ENCODE measurements at places on chromosomes 2 and 18. TPM values are rescaled to one million over a fixed set of nuclear protein-coding genes. Genes with fewer than 3 reads are reported as not detected.
A peak's percentile ranks its signal among the peaks of the same experiment; 100 is the strongest.

RNF152 gene
- not detected for total RNA-seq

FOXD4L1 gene
- total RNA-seq: 0.80 TPM

TCF7L1 gene
- not detected for total RNA-seq

PRKAG3 gene
- not detected for total RNA-seq

SGO2 gene
- 55.3 TPM for total RNA-seq

NOL4 gene
- total RNA-seq: 0.27 TPM

CTAGE1 gene
- total RNA-seq: not detected

GRCh38 chr2:195563857-195564512 lies 93.0 kb upstream of the SLC39A10 start:
- DNase-seq: no peak

GRCh38 chr18:44568986-44569385 lies 111.7 kb upstream of the SETBP1 start:
- no peak for DNase-seq

GRCh38 chr18:3328532-3328931 lies 66.6 kb downstream of the MYL12B start:
- DNase-seq: no peak

DNA sequence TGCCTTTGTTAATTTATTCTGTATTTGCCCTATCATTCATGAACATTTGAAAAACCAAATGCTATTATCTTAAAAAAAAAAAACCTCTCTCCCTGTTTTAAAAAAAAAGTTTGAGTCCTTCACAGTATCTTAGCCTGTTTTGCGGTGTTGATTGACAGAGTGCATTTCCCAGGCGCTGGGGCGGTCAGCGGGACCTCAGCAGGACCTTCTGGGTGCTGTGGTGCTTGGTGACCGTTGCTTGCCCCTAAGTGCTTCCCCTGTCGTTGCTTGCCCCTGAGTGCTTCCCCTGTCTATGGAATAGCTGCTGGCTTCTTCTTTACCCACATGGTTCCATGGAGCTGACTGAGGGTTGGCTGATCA lies 12.1 kb downstream of the ATP6V1C2 start:
- no peak for DNase-seq

- DNase-seq: peak; percentile 43
Measured at GRCh38 chr2:126657148-126657635, 1.2 kb downstream of the GYPC start.

- peak; percentile 14 for DNase-seq
Measured at GRCh38 chr18:5103286-5103685, 93.8 kb downstream of the AKAIN1 start.

DNA sequence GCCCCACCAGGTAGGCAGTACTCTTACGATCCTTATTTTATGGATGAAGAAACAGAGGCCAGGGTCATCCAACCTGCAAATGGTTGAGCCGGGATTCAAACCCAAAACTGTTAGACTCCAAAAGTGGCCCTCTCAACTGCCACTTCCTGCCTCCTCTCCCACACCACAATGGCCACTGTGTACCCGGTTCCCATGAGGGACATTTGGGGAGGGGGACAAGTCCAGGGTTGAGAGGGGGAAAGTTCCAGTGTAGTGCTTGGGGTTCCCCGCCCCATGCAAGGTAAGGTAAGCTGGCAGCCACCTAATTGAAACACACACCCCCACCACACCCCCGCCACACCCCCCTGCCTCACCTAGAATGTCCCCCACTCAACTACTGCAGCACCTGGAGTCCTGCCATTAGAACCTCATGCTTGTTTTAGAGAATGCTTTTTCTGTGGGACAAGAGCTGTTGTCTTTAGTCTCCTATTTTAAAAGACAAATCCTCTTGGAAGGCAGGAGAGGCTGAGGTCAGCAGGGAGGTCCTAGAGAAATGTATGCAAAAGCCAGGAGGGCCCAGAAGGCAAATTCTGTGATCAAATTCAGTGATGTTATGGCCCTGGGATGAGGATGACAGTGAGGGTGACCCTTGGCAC lies 145.2 kb downstream of the ZFP36L2 start:
- DNase-seq: no peak

DNA sequence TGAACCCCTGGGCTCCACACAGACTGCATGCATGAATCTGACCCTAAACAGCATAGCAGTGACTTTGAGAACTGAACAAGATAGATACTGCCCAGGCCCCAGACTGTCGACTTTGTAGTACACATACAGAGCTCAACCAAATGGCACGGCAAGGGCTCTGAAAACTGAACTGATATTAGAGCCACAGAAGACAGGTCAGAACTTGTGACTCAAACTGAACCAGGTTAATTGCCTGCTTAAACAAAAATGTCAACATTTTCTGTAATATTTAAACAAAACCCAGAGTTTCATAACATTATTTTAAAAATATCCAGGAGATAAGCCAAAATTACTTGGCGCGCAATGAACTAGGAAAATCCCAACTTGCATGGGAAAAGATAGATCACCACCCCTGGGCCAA lies 260.3 kb downstream of the TPGS2 start:
- no peak for DNase-seq

DNA sequence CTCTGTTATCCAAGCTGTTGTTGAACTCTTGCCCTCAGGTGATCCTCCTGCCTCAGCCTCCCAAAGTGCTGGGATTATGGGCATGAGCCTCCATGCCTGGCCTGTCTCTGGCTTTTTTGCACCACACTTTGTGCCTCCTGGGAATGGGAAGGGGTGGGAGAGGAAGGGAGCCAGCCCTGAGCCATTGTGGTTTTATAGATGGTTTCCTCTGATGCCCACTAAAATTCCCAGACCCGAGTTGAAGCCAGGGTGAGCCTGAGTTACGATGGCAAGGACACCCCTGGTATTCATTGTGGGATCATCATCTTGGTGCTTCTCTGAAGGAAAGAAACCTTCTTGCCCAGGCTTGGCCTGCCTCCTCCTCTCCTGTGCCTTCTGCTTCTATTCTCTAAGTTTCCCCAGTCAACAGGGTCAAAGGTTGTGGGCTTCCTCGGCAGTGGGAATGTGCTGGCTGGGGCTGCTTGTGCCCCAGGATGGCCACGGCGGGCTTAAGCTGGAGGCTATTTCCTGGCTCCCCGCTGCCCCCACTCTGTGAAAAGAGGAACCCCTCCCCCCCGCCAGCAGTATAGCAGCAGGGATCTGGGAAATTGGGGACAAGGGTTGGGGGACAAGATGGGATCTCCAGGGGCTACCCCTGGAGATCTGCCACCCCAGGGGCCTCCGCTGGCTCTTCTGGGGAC lies 106.2 kb downstream of the STPG4 start:
- DNase-seq: no peak

GRCh38 chr18:50089702-50090101 lies 105.2 kb downstream of the MYO5B start:
- no peak for DNase-seq

DNA sequence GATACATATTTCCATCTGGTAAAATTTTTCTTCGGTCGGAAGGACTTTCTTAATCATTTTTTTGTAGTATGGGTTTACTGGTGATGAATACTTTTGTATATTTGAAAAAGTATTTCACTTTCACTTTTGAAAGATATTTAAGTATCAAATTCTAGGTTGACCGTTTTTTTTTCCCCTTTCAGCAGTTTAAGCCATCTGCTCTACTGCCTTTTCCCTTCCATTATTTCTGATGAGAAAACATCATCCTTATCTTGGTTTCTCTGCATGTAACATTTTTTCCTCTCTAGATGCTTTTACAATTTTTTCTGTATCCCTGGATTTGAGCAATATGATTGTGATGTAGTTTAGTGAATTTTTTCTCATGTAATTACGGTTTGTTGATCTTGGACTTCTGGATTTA lies 87.0 kb downstream of the MTX2 start:
- DNase-seq: no peak

- DNase-seq: no peak
Measured at GRCh38 chr2:71603851-71604725, 150.7 kb downstream of the DYSF start.

- DNase-seq: no peak
Measured at GRCh38 chr2:138626148-138626547, 124.6 kb downstream of the SPOPL start.

DNA sequence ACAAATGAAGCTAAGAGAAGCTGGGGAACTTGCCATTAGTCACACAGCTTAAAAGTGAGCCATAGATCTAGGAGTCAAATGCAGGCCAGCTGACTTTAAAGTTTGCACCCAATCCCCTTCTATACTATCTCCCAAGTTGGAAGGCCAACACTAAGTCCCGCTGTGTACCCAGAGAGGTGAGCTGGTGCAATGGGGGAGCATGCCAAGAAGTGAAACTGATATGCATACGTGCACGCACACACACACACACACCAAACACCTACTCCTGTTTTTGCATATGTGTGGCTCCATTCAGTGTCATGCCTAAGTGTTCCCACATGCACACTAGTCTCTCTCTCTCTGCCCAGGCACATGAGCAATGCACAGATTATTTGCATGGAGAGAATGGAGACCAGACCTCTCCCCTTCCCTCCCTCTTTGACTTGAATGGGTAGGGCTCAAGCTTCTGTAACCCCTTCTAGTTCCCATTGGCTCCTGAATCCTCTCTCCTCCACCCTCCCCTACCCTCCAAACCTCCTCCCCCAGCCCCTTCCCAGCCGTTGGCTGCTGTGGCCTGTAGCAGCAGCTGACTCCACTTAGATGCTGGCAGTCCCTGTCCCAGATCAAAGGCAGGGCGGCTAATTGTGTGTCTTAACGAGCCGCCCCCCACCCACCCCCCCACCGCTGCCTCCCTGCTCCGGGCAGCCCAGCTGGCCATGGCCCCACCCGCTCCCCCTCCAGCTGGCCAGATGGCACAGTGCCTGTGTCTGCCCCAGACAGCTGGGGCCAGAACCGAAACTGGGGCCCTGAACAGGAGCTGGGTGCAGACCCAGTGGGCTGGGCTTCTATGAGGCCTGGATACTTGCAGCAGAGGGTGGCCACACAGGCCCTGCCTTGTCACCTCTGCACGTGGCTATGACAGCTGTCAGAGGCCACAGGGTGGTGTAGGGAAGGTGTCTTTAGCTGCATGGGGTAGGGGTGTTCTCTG lies 5.6 kb downstream of the WNT10A start:
- peak; percentile 59 for DNase-seq

- DNase-seq: no peak
Measured at GRCh38 chr2:207253666-207254345, 88.1 kb upstream of the KLF7 start.

DNA sequence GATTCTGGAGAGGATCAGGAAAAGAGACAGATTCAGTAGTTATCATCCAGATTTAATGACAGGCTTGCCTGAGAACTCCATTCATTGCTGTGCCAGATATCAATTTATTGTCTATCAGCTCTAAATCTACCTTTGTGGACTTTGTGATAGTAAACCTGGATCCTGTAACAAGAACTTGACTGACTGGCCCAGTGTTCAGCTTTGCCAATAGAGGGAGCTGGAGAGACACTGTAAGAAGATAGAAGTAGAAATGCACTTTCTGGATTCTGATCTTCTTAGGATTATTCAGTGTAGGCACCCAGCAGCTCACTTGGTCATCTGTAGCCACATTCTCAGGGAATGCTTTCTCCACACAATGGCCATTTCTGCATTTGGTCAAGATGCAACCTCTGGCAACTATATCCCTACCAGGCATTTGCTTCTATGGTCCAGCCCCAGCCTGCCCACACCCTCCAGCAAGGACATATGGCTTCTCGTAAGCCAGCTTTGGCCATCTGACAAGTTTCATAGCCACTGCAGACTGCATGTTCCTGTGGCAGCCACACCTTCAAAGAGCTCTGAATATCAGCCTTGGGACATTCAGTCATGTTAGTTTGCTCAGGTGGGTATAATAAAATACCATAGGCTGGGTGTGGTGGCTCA lies 6.1 kb upstream of the SERPINB8 start:
- peak; percentile 50 for DNase-seq
